T-helper 17 cell (primary cell): ENCODE measurements at places on chromosomes 4 and X.

DNA sequence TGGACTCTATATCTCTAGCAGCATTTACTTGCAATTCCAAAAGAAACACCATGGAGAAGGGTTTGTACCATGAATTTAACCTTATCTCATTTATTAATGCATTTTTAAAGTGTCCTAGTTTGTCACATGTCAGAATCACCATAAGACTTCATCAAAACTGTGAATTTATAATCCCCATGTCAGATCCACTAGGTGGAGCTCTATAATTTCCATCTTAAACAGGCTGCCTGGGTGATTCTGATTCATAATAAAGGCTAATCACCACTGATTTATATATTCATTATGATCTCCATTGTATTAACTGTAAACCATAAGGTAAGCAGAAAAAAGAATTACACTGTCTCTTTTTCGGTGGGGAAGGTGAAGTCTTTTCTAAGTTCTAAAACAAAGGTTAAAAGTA is 4.0 kb downstream of the TCEAL2 start:
- DNase-seq = no peak

GRCh38 chr4:184191267-184191666 is 26.4 kb downstream of the ENPP6 start:
- DNase-seq = no peak

DNA sequence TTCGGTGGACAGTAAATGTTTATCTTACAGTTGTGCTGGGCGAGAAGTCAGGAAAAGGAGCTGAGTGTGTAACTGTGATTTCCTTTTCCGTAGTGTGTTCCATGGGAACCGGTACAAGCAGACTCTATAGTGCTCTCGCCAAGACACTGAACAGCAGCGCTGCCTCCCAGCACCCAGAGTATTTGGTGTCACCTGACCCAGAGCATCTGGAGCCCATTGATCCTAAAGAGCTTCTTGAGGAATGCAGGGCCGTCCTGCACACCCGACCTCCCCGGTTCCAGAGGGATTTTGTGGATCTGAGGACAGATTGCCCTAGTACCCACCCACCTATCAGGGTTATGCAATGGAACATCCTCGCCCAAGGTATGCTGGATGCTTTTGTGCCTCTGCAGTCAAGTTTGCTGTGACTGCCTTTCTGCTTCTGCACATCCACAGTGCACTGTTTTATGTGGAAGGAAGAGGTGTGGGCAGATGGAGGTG is 27.4 kb downstream of the NOCT start:
- DNase-seq = no peak

DNA sequence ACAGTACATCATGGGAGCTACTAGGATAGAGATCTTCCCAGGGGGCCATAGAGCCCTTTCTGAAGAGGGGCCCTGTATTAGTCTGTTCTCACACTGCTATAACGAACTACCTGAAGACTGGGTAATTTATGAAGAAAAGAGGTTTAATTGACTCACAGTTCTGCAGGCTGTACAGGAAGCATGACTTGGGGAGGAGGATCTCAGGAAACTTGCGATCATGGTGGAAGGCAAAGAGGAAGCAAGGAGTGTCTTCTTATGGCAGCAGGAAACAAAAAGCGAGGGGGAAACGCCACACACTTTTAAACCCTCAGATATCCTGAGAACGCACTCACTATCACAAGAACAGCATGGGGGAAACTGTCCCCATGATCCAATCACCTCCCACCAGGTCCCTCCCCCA is 4.2 kb upstream of the SLC9A6 start:
- DNase-seq = no peak

- no peak for DNase-seq
These were observed at the start of gene PCDH7 for GRCh38 chr4:30720021-30720660. Gene PCDH7, plus strand, starts transcription at chr4:30720369. Its CDS starts 1,054 bp downstream, at chr4:30721423.
